ENCODE measurements at places on chromosomes 5 and 9.

DNA sequence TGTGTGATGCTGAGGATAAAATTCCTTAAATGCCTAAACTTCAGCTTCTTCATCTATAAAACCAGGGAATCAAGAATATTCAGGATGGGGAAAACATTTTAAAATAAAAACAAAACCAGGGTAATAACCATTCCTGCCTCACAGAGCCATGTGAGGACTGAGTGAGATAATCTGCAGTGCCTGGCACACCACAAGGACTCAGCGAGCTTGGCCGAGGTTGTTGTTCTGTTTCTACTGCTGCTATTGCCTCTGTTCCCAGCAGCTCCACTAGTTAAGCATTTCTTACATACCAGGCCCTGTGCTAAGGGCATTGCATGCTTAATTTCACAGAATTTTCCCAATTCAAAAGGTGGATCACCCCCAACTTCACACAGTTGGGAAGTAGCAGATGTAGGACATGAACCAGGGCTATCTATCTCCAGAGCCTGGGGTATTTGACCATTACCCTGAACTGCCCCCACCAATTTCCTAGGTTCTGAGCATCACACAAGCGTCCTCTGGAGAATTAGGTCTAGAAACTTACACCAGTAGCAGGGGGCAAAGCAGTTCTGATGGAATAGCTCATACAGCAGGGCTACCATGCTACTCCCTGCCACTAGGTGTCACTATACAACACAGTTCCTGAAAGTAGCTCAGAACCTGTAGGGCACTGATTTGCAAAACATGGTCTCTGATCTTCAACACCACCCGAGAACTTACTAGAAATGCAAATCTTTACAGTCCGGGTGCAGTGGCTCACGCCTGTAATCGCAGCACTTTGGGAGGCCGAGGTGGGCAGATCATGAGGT lies 74.3 kb downstream of the LRSAM1 start:
- peak; percentile 40 for DNase-seq

DNA sequence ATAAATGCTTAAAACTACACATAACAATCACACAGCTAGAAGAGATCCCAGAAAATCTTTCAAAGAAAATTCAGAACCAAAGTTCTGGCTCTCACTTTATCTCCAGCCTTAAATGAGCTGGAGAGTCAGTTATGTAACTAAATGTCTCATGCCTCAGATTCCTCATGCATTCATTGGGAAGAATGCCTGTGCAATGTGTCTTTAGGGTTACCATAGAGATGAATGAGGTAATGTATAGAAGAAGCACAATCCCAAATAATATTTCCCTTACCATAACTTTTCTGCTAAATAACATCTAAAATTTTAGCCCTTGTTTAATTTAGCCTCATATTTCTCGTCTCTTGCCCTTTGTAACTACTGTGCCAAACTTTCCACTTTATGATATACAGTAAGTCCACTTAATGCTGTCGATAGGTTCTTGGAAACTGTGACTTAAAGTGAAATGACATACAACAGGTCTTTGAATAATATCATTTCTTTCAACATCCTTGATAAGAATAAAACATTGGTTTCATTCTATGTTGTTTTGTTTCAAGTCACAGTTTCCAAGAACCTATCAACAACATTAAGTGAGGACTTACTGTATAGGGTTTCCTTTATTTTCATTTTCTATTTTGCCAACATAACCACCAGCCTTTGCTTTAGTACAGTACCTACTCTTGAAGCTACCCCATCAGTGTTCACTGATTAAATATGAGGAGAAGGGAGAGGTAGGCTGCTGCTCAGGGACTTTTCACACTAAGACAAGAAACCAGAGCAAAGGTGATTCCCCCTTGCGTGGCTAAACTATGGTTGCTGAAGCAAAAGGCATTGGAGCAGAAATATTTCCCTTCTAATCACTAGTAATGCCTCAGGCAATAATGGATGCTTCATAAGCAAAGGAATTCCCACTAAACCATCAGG lies 295.7 kb upstream of the PTGER4 start:
- DNase-seq, result no peak

- no peak for DNase-seq
Observed at GRCh38 chr5:124039410-124039809, 527.4 kb downstream of the CSNK1G3 start.

GRCh38 chr9:69176471-69177171 lies 2.5 kb downstream of the TJP2 start:
- no peak for DNase-seq

DNA sequence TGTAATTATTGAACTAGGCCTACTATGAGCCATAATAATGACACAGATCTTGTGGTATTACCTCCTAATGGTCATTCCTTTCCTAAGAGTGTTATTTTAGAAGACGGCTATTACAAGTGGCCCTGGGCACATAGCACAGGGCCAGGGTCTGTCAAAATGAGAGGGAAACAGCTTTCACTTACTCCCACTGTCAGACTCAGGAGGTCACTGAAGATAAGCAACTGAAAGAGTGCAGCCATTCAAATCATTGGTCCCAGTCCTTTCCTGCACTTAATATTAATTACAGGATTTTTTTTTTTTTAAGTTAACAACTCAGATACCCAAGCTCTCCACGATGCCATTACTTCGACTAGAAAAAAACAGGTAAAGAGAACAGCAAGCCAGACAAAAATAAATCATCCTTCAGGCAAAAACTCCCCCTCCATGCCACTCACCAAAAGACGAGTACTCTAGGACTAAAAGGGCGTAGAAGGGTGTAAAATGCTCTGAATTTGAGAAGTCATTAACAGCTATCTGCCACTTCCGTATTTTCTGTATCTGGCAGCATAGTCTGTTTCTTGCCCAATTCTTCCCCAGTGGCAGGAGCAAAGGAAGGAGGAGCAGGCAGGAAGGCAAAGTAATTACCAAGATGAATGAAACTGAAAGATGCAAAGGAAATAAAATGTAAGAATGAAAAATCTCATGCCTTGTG lies 87.4 kb downstream of the ZNF608 start:
- DNase-seq, result peak; percentile 18

DNA sequence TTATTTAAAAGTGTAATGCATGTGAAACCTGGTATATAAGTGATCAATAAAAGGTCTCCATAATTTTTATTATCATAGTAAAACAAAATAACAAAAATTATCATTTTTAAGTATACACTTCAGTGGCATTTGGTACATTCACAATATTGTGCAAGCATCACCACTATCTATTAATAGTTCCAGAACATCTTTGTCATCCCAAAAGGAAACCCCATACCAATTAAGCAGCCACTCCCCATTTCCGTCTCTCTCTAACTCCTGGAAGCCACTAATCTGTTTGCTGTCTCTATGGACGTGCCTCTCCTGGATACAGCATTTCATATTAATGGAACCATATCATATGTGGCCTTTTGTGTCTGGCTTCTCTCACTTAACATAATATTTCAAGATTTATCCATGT lies 7.6 kb downstream of the OLFML2A start:
- DNase-seq, result no peak

Data from ACHN (cell line).